Lung (tissue), 17 donors: ENCODE measurements at places on chromosomes 13 and 19.

DNA sequence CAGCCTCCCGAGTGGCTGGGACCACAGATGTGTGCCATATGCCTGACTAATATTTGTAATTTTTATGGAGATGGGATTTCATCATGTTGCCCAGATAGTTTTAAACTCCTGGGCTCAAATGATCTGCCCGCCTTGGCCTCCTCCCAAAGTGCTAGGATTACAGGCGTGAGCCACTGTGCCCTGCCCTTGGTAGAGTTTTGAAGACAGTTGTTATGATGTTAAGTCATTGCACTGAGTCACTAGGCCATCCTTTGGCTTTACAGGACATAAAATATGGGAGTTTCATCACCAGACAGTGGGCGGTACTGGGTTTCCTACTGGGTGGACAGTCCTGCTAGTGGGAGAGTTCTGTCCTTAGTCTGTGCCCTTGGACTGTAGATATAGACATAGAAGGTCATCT is 282.5 kb downstream of the ATP8A2 start:
- DNase-seq = no peak

GRCh38 chr19:46022061-46022430 is 807 bp downstream of the PGLYRP1 start:
- DNase-seq = no peak

DNA sequence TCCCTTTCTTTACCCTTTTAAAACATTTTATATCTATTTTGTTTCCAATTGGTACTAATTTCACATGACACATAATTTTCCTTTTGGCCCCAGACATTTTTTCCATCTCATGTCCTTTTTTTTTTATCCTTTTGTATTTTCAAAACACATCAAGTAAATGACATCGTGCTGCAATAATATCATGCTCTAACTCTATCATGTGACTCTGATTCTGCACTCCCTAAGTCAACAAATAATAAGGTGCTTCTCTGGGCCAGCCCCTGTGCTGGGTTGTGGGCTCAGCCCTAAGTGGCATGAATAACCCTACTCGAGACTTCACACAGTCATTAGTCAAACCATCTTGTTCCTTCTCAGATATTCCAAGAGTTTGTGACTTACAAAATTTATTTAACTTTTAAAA is 21.7 kb downstream of the NALCN start:
- no peak for DNase-seq

DNA sequence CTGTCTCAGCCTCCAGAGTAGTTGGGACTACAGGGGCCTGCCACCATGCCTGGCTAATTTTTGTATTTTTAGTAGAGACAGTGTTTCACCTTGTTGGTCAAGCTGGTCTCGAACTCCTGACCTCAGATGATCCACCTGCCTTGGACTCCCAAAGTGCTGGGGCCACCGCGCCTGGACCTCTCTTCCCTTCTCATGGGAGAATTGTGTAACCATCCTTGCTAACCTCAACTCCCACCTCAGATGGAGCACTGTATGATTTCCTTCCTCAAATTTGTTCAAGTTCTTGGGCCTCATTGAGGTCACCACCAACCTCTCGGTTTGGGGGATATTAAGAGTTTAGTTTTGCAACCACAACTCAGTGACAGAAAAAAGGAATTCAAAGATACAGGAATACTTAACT is 10.7 kb downstream of the LILRA5 start:
- DNase-seq = no peak

GRCh38 chr13:102770435-102770834 is 3.2 kb downstream of the TEX30 start:
- no peak for DNase-seq
